Stimulated activated CD8-positive, alpha-beta memory T cell treated with anti-CD3 and anti-CD28 coated beads, Interleukin-4, amount 100 ng/mL, for 48 hours (primary cell): ENCODE measurements at places on chromosomes 6 and 20.

DNA sequence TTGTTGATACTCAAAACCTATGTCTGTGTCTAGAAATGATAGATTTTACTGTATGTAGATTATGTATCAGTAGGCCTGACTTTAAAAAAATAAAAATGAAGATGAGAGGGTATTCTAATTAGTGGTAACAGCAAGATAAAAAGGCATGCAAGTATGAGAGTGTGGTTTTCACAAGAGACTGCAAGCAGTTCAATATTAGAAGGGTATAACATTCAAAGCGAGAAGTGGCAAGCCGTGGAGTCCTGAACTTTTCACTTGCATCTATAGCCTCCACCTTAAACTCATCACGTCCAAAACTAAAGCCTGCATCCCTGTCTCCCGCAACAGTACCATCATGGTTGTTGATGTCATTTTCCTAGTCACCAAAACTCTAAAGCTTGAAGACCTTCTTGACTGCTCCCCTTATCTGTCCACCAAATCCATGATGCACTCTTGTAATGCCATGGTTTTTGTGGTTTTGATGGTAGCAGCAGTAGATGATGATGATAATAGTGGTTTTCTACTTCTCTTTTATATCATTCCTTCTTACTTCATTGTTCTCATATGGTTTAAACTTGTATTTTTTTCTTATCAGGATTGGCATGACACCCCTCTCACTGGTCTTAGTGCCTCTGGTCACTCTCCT is 9.2 kb upstream of the CGA start:
- no peak for DNase-seq

DNA sequence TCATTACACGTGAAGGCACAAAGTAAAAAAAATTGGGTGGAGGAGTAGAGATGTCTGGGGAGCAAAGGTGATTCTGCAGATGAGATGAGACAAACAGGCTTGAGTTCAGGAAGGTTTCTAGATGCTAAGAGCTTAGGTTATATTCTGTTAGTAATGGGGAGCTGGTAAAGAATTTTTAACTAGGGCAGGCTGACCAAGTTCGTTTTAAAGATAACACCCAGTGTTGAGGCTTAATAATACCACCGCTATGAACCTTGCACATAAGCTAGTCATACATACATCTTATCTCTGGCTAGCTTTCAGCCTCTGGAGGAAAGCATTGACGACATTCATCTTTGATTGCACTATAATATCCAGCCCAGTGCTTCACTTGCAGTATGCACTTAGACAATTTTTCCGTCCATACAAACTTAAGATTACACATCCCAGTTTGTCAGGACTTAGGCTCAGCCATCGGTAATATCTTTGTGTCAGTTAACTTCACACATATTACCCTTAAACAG is 12.1 kb downstream of the NHSL1 start:
- DNase-seq = no peak

DNA sequence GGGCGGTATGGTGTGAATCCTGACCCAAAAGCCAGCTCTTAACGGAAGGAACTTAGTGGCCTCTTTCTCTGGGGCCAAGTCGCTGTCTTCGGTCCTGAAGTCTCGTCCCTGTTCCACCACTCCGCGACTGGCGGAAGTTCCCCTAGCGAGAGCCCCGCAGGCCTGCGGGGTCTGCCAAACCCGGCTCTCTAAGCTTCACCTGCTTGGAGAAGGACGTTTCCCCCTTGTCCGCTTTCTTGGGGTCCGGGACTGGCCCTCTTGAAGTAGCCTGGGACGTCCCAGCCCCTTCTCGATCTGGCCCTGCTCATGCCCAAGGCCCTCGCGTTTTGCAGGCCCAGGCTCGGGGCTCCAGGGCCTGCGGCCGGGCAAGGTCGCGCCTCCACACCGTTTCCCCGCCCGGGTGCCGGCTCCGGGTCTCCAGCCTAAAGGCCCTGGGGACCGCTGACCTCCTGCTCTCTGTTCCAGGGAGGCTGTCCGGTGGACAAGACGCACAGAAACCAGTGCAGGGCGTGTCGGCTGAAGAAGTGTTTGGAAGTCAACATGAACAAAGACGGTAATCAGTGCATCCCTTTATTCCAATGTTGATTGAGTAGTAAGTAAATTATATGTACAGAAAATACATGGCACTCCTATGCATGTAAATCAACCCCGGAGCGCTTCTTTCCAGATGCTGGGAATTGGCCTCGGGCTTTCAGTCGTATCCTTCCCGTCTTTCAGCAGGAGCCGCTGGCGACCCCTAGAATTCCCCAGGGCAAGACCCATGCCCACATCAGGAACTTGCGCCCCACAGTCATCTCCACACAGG is 8.8 kb downstream of the NR2E1 start:
- DNase-seq = peak; percentile 53

DNA sequence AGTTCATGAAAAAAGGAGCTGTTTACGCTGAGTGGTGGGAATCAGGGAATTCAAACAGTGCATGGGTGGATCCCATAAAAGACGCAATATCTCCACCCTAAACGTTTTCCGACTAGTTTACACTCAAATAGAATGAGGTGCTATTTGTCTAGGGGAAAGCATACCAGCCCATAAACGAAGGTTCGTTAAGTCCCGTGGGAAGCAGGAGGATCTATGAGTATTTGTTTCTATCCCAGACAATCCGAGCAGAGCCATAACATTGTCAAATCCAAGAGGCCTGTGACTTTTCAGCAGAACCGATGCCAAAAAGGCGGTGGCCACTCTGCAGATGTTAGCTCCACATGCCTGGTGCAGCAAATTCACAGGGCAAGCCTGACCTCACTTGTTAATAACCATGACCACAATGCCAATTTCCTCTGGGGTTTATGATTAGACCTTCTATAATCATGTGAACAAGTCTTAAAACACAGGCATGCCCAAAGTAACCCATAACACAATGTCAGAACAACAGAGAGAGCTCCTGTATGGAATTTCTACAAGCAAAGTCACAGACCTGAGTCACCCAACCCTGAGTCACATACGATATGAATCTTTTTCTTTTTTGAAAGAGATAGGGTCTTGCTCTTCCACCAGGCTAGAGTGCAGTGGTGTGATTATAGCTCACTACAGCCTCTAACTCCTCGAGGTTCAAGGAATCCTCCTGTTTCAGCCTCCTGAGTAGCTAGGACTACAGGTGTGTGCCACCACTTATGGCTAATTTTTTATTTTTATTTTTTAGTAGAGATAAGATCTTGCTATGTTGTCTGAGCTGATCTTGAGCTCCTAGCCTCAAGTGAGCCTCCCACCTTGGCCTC is 123.3 kb downstream of the KIF13A start:
- no peak for DNase-seq

DNA sequence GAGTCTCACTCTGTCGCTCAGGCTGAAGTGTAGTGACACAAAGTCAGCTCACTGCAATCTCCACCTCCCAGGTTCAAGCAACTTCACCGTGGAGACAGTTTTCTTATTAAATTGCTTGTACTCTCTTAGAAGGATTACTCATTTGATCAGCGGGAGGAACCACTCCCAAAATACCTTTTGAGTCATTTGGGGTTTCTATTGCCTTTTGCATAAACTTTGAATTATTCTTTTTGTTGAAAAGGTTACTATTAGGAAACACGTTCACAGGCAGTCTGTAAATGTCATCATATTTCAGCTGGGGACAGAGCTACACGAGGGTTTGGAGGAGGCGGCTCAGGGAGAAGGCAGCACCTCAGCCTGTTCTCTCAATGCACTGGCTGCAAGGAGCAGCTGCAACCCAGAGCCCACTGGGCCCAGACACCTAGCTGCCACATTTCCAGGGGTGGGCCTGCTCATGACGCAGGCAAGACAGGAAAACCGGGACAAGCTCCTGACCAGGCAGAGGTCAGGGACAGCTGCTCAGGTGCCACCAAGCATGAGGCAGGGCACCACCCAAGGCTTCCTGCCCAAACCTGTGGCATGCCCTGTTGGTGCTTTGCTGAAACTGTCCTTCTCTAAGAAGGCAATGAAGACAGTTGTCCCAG is 205.9 kb downstream of the BMP7 start:
- no peak for DNase-seq

DNA sequence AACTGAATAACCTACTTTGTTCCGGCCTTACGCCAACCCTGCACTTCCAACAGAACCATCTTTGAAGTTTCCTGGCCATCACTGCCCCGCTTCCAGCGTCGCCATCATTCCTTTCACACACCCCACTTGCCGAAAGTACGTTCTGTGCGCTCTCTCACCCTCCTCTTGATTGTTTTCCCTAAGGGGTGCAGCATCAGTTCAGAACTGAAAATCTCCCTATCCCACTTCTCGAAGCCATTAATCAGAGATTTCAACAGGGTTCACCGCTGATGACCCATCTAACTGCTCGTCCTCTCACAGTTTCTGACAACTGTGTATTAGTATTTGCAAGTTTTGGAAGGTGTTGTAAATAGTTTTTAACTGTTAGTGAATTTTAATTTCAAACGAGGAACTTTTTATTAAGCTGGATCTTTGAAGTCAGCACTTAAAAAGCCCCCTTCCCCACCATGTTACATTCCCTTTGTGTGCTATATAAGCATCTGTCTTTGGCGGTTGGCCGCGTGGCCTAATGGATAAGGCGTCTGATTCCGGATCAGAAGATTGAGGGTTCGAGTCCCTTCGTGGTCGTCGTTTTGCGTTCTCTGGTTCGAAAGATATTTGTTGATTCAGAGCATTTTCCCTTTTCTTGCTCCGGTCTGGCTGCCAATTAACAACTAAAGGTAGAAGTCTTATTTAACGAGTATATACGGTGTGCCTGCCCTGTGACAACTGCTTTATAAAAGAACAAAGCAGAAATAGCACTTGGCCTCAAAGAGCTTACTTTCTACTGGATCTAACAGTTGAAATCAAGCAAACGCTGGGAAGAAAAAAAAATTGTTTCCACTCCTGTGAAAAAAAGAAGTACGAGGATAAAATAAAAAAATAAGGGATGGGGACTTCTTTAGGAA is 42.6 kb downstream of the TRIM27 start:
- peak; percentile 89 for DNase-seq

DNA sequence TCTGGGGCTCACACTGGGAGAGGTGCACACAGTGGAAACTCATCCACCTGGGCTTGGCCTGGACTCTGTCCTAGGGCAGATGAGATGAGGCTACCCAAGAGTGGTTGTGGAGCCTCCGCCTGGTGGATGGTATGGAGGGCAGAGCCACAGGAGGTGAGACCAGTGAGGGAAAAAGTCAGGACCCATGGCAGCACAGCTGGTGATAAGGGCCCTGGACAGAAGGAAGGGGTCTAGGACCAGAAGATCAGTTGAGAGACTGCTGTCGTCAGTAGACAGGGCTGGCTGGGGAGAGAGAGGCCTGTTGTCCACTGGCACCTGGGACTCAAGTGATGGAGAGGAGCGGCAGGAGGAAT is 29.8 kb downstream of the PLCG1 start:
- no peak for DNase-seq

DNA sequence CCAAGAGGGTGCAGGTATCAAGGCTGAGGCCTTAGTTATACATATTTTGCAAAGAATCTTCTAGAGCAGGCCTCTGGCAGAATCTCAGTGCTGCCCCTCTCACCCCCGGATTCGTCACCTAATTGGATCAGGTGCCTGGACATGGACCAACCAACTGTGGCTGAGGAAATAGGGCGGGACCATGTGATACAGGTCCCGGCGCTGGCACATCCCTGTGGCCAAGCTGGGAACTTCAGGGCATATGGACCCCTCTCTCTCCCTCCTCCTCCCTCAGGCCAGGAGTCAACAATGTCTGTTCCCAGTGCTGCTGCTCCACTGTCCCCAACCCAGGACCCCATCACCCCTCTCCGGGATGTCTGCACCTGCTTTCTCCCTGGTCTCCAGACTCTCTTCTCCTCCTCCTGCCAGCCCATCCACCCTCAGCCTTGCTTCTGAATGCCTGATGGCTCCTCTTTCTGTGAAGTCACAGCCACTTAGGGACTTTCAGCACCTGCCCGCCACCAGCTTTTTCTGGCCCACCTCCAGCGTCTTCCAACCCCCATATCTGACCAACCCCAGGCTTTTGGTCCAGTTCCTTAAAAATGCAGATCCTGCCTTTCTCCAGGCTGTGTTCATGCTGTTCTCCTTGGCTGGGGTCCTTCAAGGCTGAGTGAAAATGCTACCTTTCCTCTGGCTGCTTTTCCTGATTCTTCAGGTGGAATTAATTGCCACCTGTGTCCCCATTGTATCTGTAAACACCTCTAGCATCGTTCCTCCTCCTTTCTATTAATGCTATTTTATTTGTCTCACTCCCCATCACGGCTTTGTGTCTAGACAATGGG is 19.0 kb upstream of the MLN start:
- DNase-seq = no peak

DNA sequence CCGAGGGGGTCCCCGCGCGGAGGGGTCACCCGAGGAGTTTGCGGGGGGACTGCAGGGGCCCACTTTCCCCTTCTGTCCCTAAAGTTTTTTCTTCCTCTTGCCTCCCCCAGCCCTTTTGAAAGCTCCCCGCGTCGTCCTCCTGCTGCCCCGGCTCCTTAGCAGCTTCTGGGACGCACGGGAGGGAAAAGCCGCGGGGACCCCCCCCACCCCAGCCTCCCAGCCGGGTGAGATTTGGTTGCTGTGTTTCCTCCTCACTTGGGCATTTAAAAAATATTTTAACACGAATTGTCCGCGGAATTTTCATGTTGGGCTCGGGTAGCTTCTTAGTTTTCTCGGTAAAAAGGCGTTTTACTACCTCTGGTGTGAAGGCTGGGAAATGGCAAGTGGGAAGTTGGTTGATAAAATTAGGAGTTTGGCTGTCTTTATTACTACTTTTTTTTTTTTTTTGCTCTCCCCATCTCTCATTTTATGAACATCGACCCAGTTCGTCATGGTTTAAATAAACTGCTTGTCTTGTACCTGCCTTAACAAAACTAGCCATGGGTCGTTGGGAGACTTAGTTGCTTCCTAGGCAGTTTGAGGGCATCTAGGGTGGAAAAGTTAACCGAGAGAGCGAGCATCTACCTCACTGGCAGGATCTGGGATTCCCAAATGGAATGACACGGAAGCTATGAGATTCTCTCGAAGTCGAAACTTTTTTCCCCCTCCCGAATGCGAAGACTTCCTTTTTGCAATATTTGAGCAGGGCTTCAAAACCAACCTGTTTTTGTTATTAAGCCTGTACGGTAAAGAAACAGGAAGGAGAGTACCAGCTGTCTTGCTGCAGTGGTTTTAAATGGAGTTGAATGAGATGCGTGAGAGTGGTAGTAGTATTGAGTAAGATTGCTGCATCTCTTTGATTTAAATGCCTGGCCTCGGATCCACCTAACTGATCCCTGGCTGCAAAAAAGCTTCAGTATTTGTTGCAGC is 868 bp downstream of the NCOA3 start:
- DNase-seq = peak; percentile 55

DNA sequence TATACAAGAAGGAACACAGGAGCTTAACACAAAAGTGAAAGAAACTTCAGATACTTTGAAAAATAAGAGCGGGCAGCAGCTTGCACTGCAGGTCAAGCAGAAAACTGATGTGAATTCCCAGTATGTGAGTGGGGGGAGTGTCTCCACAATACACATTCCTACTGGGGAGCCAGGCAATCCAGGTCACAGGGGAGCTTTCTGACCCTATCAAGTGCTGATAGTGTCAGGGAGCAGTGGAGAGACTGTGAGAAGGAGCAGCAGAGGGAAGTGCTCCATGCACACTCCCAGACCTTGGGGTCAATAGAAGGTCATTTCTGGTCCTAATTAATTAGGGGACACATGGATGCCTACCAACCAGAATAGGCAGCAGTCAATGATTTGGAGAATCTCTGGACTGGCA is 59.4 kb downstream of the PDSS2 start:
- no peak for DNase-seq

- DNase-seq = no peak
Measured at GRCh38 chr20:34875642-34876405, 588 bp upstream of the ACSS2 start.

- DNase-seq = no peak
Measured at GRCh38 chr6:139627091-139627490, 252.6 kb upstream of the CITED2 start.
